ENCODE measurements at places on chromosomes 4 and X.

DNA sequence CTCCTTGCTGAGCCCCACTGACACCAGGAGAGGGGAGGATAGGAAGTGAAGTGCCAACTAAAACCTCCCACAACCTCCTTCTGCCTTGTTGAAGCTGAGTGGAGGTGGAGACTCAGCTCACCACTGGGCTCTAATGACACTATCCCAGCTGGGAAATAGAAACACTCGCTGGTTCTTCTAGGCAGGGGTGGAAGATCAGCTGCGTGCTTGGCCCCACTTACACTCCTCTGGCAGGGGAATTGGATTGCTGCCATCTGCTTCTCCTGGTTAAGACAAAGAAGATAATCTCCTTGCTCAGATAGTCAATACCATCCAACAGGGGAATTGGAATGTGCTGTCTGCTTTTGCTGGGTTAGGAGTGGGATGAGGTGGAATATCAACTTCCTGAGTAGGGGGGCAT is 392.5 kb downstream of the ZNF674 start:
- DNase-seq = no peak

- DNase-seq = no peak
Observed at GRCh38 chr4:1151541-1151940, 20.8 kb downstream of the SPON2 start.

- no peak for DNase-seq
Observed at GRCh38 chr4:1383728-1384591, 22.3 kb downstream of the NKX1-1 start.

GRCh38 chrX:102155806-102156179 is at the start of gene BEX5:
TSS of gene BEX5 (minus strand) at chrX:102155977. CDS start at chrX:102154265, 1,712 bp downstream.
- DNase-seq = no peak

DNA sequence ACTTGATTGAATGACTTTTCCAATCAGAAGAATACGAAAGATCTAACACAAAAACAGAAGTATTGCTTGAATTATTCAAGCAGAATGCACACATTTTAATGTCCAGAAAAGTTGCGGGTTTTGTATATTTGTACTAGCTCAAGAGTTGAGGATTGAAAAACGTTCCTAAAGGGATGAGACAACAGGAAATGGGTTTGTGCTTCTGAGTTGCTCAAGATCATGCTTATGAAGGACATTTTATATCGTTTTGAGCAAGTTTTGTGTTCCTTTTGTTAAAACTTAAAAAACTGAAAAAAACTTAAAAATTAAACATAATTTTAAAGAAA is 353 bp upstream of the SMIM10 start:
- DNase-seq = no peak

DNA sequence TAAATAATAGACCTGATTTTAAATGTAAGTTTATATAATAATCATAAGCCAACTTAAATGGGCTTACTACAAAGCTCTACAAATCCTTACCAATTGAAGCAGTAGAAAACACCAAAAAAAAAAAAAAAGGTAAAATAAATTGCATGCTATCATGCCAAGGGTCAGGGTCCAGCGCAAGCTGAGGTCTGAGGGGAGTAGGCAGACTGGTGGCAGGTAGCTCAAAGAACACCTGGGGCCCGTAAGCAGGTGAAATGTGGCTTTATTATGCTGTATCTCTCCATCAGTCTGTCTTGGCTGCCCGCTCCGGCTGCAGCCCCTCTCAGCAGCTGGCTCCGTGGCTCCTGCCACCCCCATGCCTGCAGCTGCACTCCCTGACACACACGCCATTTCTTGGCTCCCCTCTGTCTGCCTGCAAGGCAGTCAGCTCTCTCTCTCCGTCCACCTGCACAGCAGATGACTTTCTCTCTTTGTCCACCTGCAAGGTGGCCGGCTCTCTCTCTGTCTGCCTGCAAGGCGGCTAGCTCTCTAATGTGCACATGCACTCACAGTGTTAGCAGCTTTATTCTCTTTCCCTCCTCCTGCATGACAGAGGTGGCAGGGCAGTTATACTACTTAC is 209.4 kb upstream of the UGT8 start:
- DNase-seq = no peak

DNA sequence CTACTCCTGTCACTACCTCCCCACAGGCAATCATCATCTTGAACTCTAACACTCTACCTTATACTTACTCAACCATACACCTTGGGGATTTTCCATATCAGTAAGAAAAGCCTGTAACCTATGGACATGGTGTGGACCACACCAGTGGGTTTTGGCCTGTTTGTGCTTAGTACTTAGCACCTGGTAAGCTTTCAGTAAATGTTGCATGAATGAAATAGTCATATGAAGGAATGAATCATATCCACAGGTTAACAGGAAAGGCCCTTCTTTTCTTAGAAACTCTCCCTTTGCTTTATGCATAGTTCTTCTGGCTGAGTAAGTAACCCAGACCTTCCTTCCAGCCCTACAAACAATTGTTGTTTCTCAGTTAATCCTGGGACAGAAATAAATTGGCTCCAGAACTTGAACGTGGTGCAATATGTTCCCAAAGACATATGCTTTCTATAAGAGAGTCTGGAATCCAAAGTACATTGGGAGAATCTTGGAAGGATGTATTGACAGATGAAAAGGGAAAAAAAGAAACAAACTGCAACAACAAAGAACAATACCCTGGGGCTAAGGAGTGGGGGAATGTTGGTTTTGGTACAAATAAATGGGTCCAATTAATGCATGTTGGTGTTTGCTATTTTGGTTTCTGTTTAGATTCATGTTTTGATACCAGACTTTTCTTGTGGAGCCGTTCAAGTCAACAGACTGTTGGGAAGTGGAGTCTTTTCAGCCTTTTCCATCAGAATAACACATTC is 27.8 kb downstream of the RASL11B start:
- DNase-seq = no peak

DNA sequence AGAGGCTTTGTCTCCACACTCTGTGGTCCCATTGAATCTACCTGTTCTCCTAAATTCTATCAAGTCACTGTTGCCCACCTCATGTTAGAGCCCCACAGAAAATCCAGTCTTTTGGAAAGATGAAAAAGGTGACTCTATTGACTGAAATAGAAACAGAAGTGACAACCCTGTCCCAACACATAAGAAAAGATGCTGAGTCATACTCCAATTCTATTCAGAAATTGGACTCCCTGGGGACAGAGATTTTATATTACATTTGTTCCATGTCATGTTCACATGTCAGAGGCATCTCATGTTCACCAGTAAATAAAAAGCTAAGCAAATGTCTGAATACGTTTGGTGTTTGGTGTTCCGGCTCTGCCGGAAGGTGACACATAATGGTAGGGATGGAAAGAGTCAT is 2.9 kb upstream of the GRPR start:
- DNase-seq = no peak

GRCh38 chr4:68592673-68593072 is 16.6 kb upstream of the UGT2B17 start:
- no peak for DNase-seq

DNA sequence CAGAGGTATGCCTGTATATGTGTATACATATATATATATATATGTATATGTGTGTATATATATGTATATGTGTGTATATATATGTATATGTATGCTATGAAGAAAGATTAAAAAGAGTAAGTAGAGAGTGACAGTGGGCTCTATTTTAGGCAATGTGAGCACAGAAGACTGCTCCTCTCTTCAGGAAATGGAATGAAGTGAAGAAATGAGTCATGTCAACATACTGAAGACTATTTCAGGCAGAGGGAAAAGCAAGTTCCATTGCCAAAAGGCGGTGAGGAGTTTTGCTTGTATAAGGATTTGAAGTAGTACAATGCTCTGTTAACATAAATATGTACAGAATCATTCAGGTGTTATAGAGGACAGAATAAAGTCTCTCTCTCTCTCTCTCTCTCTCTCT is 773.2 kb upstream of the FTHL17 start:
- DNase-seq = no peak

DNA sequence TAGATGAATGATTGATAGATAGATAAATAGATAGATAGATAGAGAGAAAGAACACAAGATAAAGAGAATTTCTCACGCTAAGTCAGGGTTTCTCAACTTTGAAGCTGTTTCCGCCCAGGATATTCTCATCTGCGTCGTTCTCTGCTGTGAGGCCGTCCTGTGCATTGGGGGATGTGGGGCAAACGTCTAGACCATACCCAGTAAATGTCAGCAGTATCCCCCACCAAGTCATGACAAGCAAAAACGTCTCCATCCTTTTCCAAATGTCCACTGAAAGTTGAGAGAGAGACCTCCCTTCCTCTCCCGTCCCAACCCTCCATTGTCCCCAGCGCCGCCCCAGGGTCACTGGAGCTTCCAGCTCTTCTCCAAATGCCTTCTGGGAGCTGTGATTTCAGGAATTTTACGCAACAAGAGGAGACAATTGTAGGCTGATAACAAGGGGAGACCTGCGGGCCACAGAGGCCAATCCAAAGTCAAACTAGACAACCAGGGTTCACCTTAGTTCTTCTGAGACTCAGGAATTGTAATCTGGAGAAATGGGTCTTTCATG is 8.9 kb upstream of the CRLF2 start:
- DNase-seq = no peak
